Caco-2 (cell line): ENCODE measurements at places on chromosomes 7 and 10.
A peak's percentile ranks its signal among the peaks of the same experiment; 100 is the strongest.

GRCh38 chr7:132805766-132806165, 229.5 kb upstream of the PLXNA4 start:
- no peaks in the 10 kb centered on the region for H3K4me1 ChIP-seq
- no peak for DNase-seq
- no peaks in the 10 kb centered on the region for H3K36me3 ChIP-seq

DNA sequence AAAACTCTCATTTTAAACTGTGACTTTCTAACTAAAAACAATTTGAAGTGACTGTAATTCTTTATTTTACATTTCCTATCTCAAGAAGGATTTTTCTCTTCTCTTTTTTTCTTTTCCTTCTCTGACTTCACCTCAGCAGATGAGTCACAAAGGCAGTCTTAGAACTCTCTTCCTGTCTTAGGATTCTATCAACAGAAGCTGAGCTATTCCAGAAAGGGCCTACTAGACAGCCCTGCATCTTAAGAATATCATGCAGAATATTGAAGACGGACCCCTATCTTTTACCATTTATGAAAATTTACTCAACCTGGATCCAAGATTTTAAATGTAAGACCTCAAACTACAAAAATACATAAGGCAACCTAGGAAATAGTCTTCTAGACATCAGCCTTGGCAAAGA, 365.7 kb upstream of the SEMA3C start:
- H3K4me3 ChIP-seq = no peak overlapping the region
- H3K27me3 ChIP-seq = no peaks in the 10 kb centered on the region
- H3K4me1 ChIP-seq = no peaks in the 10 kb centered on the region
- no peak overlapping the region for H3K27ac ChIP-seq
- H3K36me3 ChIP-seq = no peaks in the 10 kb centered on the region
- DNase-seq = no peak

GRCh38 chr10:116548301-116548700, 2.6 kb downstream of the PNLIP start:
- H3K36me3 ChIP-seq = no peaks in the 10 kb centered on the region
- H3K27ac ChIP-seq = no peak overlapping the region
- no peaks in the 10 kb centered on the region for H3K27me3 ChIP-seq
- no peak overlapping the region for H3K4me3 ChIP-seq
- no peak for DNase-seq
- H3K4me1 ChIP-seq = no peaks in the 10 kb centered on the region

- no peak overlapping the region for H3K27ac ChIP-seq
- H3K4me3 ChIP-seq = no peak overlapping the region
- no peaks in the 10 kb centered on the region for H3K4me1 ChIP-seq
- no peaks in the 10 kb centered on the region for H3K27me3 ChIP-seq
- no peaks in the 10 kb centered on the region for H3K36me3 ChIP-seq
These were observed 53.1 kb downstream of the TEX36 start for GRCh38 chr10:125629758-125630376.

GRCh38 chr7:2124604-2125345, 108.0 kb downstream of the MAD1L1 start:
- no peaks in the 10 kb centered on the region; the same call in 1 of the 2 replicates for H3K36me3 ChIP-seq
- no peak for DNase-seq
- H3K4me1 ChIP-seq = no peaks in the 10 kb centered on the region
- no peak overlapping the region for H3K27ac ChIP-seq
- H3K27me3 ChIP-seq = no peaks in the 10 kb centered on the region
- H3K4me3 ChIP-seq = no peak overlapping the region

DNA sequence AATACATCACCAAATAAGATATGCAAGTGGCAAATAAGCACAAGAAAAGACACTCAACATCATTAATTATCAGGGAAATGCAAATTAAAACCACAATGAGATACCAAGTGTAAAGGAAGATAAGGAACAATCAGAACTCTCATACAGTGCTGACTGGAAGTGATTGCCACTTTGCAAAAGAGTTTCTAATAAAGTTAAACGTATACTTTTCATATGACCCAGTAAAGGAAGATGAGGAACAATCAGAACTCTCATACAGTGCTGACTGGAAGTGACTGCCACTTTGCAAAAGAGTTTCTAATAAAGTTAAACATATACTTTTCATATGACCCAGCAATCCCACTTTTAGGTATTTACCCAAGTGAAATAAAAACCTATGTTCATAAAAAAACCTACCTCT, 12.2 kb upstream of the JMJD1C start:
- peaks cover 8% of the 10 kb centered on the region for H3K4me1 ChIP-seq
- 0 out of 2 replicates have a peak, but pooled peaks cover 3% of the 10 kb centered on the region for H3K36me3 ChIP-seq
- no peaks in the 10 kb centered on the region for H3K27me3 ChIP-seq
- H3K4me3 ChIP-seq = no peak overlapping the region

- no peaks in the 10 kb centered on the region for H3K4me1 ChIP-seq
- DNase-seq = no peak
- no peaks in the 10 kb centered on the region; the same call in 1 of the 2 replicates for H3K27me3 ChIP-seq
- no peak overlapping the region for H3K4me3 ChIP-seq
- H3K36me3 ChIP-seq = no peaks in the 10 kb centered on the region
- no peak overlapping the region for H3K27ac ChIP-seq
These were observed 2.1 kb downstream of the MTURN start for GRCh38 chr7:30136743-30137485.

DNA sequence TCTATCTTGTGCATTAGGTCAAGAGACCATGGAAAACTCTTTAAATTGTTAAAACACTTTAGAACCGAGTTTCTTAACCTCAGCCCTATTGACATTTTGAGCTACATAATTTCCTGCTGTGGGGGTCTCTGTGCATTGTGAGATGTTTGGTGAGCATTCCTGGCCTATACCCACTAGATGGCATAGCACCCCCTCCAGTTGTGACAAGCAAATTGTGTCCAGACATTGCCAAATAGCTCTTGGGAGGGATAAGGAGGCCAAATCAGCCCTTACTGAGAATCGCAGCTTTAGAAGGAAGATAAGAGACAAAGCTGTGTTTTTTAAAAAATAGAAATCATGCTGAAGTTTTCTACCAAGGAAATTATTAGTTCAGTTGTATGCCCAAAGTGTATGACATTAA, 1158.5 kb upstream of the C7orf33 start:
- peak overlapping the region; percentile 16 for H3K27ac ChIP-seq
- H3K27me3 ChIP-seq = no peaks in the 10 kb centered on the region
- no peaks in the 10 kb centered on the region for H3K36me3 ChIP-seq
- DNase-seq = peak; percentile 41
- peaks cover 43% of the 10 kb centered on the region for H3K4me1 ChIP-seq
- H3K4me3 ChIP-seq = no peak overlapping the region

DNA sequence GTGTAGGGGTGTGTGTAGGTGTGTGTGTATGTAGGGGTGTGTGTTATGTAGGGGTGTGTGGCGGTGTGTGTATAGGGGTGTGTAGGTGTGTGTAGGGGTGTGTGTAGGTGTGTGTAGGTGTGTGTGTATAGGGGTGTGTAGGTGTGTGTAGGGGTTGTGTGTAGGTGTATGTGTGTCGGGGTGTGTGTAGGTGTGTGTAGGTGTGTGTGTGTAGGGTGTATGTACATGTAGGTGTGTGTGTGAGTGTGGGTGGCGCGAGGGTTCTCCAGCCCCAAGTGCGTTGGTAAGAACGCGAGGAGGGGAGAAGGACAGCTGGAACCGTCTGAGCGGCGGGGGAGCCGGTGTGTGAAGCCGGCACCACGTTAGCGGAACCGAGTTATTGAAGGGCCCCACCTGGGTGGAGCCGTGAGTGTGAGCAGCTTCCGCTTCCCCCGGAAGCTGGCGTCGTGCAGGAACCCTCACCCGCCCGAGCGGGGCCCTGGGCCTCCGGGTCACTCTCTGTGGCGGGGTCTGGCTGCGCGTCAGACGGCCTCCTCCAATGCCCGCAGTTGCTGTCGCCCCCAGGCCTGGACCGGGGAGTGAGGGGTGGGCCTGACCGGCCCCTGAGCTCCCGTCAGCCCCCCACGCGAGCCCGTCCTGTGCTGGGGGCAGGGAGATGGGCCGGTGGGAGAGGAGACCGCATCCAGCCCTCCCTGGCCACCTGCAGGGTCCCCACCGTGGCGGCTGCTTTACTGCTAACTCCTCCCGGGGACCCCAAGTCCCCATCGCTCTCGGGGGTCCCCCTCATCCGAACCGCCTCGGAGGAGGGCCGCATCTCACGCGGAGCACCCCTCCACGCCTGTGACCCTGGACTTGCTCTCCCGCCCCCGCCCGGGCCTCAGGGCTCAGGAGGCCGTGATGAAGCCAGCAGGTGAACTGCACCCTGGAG, 49.6 kb upstream of the PSMG3 start:
- no peaks in the 10 kb centered on the region for H3K4me1 ChIP-seq
- H3K27ac ChIP-seq = no peak overlapping the region
- no peaks in the 10 kb centered on the region for H3K27me3 ChIP-seq
- no peak for DNase-seq
- no peak overlapping the region for H3K4me3 ChIP-seq

GRCh38 chr7:131284702-131285419, 42.8 kb upstream of the MKLN1 start:
- H3K4me3 ChIP-seq = no peak overlapping the region
- H3K4me1 ChIP-seq = no peaks in the 10 kb centered on the region
- no peak for DNase-seq
- H3K36me3 ChIP-seq = no peaks in the 10 kb centered on the region
- no peaks in the 10 kb centered on the region for H3K27me3 ChIP-seq

DNA sequence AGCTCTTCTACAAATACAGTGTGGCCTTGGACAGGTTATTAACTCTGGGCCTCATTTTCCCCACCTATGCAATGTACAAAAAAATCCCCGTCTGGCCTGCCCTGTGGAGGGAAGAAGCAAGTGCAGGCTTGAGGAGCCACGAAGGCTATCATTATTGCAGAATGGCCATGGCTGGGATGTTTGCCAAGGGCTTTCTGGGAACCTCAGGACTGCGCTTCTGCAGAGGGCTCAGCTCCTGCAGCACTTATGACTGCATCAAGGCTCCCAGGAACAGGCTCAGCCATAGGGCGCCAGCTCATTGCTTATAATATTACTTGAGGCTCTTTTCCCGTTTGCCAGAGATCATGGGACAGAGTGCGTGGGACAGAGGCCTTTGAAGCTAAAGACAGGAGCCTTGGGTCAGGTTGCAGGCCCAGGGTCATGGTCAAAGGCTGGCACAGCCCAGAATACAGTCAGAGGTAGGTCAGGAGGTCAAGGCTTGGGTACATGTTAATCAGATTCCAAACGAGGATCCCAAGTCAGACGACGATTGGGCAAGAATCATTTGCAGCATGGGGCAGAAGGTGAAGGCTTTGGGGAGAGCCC, 20.6 kb upstream of the C10orf105 start:
- H3K4me3 ChIP-seq = no peak overlapping the region
- no peak for DNase-seq
- H3K27me3 ChIP-seq = no peaks in the 10 kb centered on the region
- H3K4me1 ChIP-seq = no peaks in the 10 kb centered on the region
- no peaks in the 10 kb centered on the region for H3K36me3 ChIP-seq

GRCh38 chr10:66353422-66353821, 572.4 kb upstream of the LRRTM3 start:
- 0 out of 2 replicates have a peak, but pooled peaks cover 5% of the 10 kb centered on the region for H3K4me1 ChIP-seq
- no peak overlapping the region for H3K27ac ChIP-seq
- H3K36me3 ChIP-seq = no peaks in the 10 kb centered on the region
- H3K4me3 ChIP-seq = no peak overlapping the region

- peak; percentile 42 for DNase-seq
- no peaks in the 10 kb centered on the region for H3K4me1 ChIP-seq
- H3K27me3 ChIP-seq = no peaks in the 10 kb centered on the region
- no peak overlapping the region for H3K4me3 ChIP-seq
These were observed 27.0 kb downstream of the MMD2 start for GRCh38 chr7:4931943-4932342.

GRCh38 chr10:43116596-43116995, 21.6 kb upstream of the CSGALNACT2 start:
- no peak overlapping the region for H3K4me3 ChIP-seq
- no peaks in the 10 kb centered on the region for H3K4me1 ChIP-seq
- DNase-seq = no peak

- no peaks in the 10 kb centered on the region for H3K4me1 ChIP-seq
- no peak overlapping the region for H3K27ac ChIP-seq
- H3K27me3 ChIP-seq = no peaks in the 10 kb centered on the region
- DNase-seq = no peak
- no peak overlapping the region for H3K4me3 ChIP-seq
These were observed 569.3 kb downstream of the TCERG1L start for GRCh38 chr10:130741901-130742855.

DNA sequence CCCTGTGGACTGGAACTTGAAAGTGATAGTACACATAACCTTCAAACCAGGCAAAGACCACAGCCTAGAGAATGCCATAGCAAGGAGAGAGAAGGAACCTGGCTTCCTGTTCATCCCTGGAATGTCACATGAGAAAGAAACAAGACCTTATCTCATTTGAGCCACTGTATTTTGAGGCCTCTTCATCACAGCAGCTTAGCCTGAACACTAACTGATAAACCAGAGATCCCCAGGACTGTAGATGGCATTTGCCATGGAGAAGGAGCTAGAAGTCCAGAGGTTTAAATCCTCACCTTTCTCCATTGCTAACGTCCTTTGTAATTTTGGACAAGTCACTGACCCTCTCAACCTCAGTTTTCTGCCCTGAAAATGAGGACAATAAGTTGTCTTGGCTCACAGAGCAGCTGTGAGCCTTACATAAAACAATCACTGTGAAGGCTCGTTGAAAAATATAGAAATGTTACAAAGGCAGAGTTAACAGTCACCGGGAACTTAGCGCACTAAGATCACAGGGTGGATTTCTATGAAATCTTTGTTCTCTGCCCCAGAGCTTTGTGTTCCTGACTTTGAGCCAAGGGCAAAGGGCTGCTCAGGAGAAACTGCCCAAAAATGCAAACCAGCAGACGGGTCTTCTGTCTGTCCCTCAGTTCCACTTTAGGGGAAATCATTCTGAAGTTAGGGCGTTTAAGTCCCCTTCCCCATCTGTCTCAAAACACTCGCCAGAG, 197.0 kb downstream of the USP6NL start:
- no peaks in the 10 kb centered on the region for H3K36me3 ChIP-seq
- H3K4me1 ChIP-seq = no peaks in the 10 kb centered on the region
- H3K4me3 ChIP-seq = no peak overlapping the region
- H3K27ac ChIP-seq = no peak overlapping the region

GRCh38 chr10:1652151-1652550, 85.2 kb downstream of the ADARB2 start:
- H3K27me3 ChIP-seq = no peaks in the 10 kb centered on the region
- DNase-seq = no peak
- no peak overlapping the region for H3K4me3 ChIP-seq
- no peak overlapping the region for H3K27ac ChIP-seq

- H3K27ac ChIP-seq = no peak overlapping the region
- 0 out of 2 replicates have a peak, but pooled peaks cover 5% of the 10 kb centered on the region for H3K4me1 ChIP-seq
- H3K27me3 ChIP-seq = no peaks in the 10 kb centered on the region
- H3K4me3 ChIP-seq = no peak overlapping the region
- DNase-seq = no peak
These were observed 22.9 kb upstream of the MTPAP start for GRCh38 chr10:30371954-30372353.

DNA sequence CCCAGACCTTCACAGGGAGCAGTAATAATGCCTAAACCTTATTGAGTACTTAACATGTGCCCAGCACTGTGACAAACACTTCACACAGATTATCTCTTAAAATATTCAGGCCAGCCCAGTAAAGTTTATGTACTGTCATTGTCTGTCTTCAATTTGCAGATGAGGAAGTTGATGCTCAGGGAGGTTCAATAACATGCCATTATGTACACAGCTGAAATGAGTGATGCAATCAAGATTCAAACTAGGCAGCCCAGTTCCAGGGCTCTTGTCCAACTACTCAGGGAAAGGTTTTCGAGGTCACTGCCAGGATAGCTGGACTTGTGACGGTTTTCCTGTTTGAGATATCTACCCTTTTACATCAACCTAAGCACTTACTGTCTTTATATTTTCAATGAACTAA, 56.1 kb downstream of the AUTS2 start:
- H3K36me3 ChIP-seq = no peaks in the 10 kb centered on the region
- H3K4me1 ChIP-seq = no peaks in the 10 kb centered on the region
- no peak overlapping the region for H3K27ac ChIP-seq
- no peak overlapping the region for H3K4me3 ChIP-seq
- no peaks in the 10 kb centered on the region for H3K27me3 ChIP-seq

- no peaks in the 10 kb centered on the region for H3K36me3 ChIP-seq
- H3K4me3 ChIP-seq = no peak overlapping the region
- H3K4me1 ChIP-seq = peaks cover 20% of the 10 kb centered on the region; the same call in 1 of the 2 replicates
These were observed 48.5 kb upstream of the ARL4A start for GRCh38 chr7:12638851-12639456.
